ENCODE measurements at places on chromosomes 5 and 9. TPM values are rescaled to one million over a fixed set of nuclear protein-coding genes. Genes with fewer than 3 reads are reported as not detected.

PDE6A gene
- not detected for total RNA-seq

NR4A3 gene
- 0.43 TPM for total RNA-seq

KCNT1 gene
- total RNA-seq = not detected

SHLD3 gene
- total RNA-seq = 6.0 TPM

SLC6A3 gene
- total RNA-seq = not detected

LMAN2 gene
- 242 TPM for total RNA-seq

NPR2 gene
- 14.0 TPM for total RNA-seq

TLR4 gene
- total RNA-seq = 6.3 TPM

SHROOM1 gene
- 2.0 TPM for total RNA-seq

OGN gene
- not detected for total RNA-seq

IFNA21 gene
- not detected for total RNA-seq

ZNF608 gene
- 11.5 TPM for total RNA-seq

SPINK7 gene
- total RNA-seq = not detected

TMEM174 gene
- not detected for total RNA-seq

Measured in placental pericyte (primary cell).